ENCODE measurements at places on chromosomes 11 and 22.

DNA sequence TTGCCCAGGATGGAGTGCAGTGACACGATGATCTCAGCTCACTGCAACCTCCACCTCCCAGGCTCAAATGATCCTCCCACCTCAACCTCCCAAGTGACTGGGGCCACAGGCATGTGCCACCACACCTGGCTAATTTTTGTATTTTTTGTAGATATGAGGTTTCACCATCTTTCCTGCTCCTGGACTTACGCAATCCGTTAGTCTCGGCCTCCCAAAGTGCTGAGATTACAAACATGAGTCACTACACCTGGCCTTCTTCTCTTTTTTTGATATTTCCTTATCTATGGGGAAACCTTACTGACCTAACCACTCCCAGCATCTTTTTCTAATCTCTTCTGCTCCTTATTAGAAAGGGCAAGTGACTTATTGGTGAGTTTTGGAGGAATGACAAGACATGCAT is 121.7 kb upstream of the CHORDC1 start:
- DNase-seq, result no peak

GRCh38 chr11:9689721-9690120 is 25.8 kb downstream of the SWAP70 start:
- DNase-seq, result no peak

DNA sequence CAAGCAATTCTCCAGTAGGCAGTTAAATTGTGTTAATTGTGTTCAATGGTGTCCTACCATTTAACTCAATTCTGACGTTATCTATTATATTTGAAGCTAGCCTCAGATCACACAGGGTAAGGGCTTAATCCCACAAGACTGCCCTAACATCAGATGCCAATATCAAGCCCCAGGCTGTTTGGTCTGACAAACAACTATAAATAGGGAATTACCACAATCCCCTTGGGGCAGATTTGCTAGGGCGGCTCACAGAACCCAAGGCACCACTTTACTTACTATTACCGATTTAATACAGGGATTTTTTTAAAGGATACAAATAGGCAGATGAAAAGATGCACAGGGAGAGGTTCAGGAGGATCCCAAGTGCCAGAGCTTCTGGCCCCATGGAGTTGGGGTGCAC is 678.4 kb downstream of the OPCML start:
- no peak for DNase-seq

GRCh38 chr22:34841331-34841771 is 224.6 kb upstream of the ISX start:
- DNase-seq, result no peak

GRCh38 chr11:24078018-24078417 is 418.8 kb upstream of the LUZP2 start:
- no peak for DNase-seq

DNA sequence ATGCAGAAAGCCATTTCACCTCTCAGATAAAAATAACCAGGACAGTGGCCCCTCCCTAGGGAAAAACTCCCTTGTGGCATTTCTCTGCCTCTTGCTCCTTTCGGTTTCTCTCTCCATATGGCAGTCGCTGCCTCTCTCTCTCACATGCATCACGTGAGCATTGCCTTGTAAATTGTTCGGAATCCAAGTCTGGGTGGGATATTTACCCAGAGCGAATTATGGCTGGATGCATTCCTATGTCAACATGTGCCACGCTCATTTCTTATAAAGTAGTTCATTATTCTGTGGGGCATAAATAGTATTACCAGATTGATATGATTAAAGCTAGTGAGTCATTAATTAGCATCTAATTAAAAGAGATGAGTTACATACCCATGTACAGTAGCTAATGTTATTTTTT is 392.9 kb downstream of the INSC start:
- DNase-seq, result no peak

DNA sequence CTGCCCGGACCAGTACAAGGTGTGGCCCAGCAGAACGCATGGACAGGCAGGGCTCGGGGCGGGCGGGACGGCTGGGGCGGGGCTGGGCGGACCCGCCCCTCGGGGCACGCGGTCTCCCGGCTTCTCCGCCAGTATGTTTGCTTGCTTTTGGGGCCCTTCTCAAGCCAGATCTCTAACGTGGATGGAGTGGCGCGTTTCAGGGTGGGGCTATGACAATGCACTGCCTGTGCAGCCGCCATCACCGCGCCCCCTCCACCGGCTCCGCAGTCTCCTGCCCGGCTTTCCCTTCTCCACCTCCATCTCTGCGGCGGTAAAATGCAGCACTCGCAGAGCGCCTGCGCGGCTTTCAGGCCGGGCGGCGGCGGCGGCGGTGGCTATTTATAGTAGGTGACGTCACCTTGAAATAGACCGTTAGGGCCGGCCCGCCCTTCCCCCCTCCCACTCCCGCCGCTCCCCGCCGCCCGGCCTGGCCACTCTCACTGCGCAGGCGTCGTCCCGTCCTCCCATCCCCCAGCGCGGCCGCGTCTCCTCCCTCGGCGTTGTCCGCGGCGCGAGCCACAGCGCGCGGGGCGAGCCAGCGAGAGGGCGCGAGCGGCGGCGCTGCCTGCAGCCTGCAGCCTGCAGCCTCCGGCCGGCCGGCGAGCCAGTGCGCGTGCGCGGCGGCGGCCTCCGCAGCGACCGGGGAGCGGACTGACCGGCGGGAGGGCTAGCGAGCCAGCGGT is at the start of gene YWHAH:
TSS of gene YWHAH (plus strand) at position 558 of the 722 bp plus-strand sequence. CDS start 199 bp downstream, outside the sequence.
- no peak for DNase-seq

DNA sequence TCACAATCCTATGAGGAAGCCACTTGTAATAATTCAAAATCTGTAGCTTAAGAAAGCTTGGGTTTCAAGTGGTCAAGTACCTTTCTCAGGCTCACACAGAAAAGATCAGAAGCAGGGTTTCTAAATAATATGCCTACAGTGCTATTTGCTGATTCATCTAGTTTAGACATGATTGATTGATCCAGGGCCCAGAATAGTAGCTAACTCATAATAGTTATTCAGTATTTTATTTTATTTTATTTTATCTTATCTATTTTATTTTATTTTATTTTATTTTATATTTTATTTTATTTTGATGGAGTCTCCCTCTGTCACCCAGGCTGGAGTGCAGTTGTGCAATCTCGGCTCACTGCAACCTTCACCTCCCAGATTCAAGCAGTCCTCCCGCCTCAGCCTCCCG is 15.9 kb upstream of the PANX3 start:
- DNase-seq, result no peak

- no peak for DNase-seq
Observed at GRCh38 chr11:9757809-9758636, 94.1 kb downstream of the SWAP70 start.

DNA sequence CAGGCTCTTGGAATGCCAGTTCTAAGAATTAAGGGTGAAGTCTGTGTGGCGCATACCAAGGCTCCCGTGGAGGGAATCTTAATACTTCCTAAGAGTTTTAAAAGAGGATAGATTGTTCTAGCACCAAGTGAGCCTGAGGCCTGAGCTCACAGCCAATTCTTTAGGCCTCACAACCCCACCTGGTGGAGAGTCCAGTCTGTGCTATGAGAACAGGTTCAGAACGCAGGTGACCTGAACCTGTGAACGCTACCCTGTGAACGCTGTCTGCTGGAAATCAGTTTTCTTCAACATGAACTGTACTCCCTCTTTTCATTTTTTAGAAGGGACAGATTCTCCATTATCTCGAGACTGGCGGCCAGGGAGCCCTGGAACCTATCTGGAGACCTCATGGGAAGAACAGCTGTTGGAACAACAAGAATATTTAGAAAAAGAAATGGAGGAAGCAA is 43.2 kb upstream of the DLAT start:
- DNase-seq, result no peak

- DNase-seq, result no peak
Observed at GRCh38 chr11:64001484-64002420, 15.5 kb downstream of the OTUB1 start.

GRCh38 chr11:113934761-113935160 is 30.2 kb downstream of the HTR3B start:
- DNase-seq, result no peak

- no peak for DNase-seq
Observed at GRCh38 chr11:61725781-61726231, 26.6 kb upstream of the MYRF start.

Data from NCI-H1417 treated with DMSO at 0.1 percent for 48 hours (cell line).